ENCODE measurements at places on chromosomes 16 and 17.

DNA sequence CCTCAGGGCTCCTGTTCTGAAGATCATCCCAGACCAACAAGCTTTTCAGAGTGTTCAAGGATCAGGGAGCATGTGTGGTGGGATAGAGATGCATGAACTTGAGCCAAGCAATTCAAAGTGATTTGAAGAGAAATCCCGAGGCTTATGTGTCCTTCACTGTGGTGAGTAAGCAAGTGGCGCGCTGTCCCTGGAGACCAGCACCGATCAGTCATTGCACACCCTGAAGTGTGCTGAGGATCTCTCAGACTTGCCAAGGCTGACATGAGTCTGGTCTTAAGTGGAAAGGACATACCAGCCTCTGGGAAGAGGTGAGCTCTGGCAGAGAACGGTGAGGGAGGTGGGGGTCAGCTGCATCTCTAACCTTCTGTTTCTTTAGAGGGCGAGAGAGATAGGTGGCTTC lies 43.8 kb upstream of the CDH13 start:
- no peak for DNase-seq

DNA sequence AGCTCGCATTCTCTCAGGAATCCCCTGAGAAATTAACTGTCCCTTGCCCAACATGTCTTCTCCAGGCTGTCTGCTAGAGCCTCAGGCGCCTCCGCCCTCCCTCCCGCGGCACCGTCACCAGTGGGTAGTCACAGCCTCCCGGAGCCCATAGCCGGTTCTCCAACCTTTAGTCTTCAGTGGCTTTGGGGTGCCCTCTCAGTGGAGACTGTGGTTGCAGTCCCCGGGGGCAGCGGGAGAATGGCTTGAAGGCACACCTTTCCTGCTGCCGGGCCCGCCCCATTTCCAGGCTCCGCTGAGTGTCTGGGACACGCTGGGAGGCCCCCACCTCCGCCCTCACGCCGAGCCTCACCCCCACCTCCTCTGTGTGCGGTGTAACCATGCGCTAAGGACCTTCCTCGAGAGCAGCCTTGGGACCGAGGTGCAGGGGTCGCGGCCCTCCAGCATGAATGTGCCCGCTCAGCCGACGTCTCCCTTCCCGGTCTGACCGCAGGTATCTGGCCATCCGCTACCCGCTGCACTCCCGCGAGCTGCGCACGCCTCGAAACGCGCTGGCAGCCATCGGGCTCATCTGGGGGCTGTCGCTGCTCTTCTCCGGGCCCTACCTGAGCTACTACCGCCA lies 1.7 kb downstream of the GALR2 start:
- no peak for DNase-seq

- no peak for DNase-seq
These were observed 171.7 kb downstream of the C16orf95 start for GRCh38 chr16:87145181-87146176.

DNA sequence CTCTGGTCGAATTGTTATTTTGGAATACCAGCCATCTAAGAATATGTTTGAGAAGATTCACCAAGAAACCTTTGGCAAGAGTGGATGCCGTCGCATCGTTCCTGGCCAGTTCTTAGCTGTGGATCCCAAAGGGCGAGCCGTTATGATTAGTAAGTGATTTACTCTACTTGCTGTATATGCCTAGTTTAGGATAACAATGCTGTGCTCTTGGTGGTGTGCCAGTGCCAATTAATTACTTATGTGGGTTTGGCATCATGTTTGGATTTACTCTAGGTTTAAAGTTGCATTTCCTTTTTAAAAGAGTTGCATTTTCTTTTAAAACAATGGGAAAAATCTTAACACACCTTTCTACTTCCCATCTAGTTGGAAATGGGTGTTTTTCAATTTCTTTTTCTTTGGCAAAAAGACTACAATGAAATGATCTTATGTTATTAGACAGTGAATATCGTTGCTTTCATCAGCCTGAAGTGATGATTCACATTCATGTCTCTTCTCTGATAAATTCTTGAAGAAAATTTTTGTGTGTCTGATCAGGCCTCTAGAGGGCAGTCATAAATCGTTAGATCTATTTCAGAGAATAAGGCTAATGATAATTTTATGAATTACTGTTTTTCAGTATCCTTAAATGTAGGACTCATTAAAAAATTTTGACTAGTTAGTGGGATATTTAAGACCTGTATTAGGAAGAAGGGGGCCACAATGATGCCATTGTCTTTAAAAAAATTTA lies 5.6 kb downstream of the SF3B3 start:
- DNase-seq: no peak

DNA sequence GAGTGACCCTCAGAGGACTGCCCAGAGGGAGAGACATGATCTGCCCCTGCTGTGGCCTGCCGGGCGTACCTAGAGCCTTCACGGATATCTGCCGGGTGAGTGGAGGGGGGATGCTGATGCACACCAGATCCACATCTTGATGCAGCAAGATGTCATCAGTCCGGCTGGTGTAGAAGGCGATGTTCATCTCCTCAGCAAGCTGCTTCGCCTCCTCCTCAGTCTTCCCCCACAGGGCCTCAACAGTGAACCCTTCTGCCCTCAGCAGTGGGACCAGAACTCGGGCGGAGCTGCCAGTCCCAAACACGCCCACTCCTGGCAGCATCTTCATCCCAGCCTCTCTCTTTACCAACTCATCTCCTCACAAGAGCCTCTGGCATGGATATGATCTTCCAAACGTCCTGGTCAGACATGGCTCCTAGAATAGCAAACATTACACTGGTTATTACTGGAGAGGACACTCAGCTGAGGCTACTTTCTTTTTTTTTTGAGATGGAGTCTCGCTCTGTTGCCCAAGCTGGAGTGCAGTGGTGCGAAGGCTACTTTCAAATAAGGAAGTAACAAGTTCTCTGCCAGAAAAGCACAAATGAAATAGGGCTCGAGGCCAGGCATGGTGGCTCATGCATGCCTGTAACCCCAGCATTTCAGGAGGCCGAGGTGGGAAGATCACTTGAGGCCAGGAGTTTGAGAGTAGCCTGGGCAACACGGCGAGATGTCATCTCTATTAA lies 18.9 kb downstream of the C16orf86 start:
- DNase-seq: no peak

GRCh38 chr17:6787081-6787693 lies 11.2 kb downstream of the FBXO39 start:
- no peak for DNase-seq

GRCh38 chr16:80936410-80936809 lies 70.3 kb downstream of the CMC2 start:
- DNase-seq: no peak

- DNase-seq: no peak
These were observed 78.0 kb downstream of the MYO1D start for GRCh38 chr17:32798938-32799337.

GRCh38 chr17:53949473-53950090 lies 126.9 kb downstream of the KIF2B start:
- no peak for DNase-seq

GRCh38 chr16:50747207-50747956 lies 5.5 kb downstream of the CYLD start:
- no peak for DNase-seq

DNA sequence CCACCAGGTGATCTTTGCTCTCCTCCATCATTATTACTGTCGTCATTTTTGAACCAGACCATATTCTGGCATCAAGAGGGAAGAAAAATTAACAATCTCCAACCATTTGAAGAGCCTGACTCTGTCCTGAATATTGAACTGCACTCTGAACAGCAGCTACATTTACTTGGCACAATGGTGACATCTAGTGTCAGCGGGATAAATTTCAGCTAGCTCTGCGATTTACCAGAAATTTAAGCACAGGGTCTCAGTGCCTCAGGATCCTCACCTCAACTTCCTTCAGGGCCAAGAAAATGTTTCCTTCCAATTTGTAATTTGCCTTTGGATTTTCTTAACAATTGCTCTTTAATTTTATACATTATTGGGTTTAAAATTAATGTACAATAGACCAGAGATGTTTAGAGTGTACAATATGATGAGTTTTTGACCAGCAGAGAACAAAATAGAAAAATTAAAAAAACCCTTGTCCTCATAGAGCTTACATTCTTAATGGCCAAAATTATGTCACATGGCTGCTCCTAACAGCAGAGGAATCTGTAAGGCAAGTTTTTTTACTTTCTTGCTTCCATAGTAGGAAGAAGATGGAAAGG lies 10.7 kb upstream of the ZNF19 start:
- DNase-seq: peak; percentile 39

All from NCI-H1092 (cell line).